Bronchial epithelial cell (primary cell): ENCODE measurements at places on chromosomes 4 and X. TPM values are rescaled to one million over a fixed set of nuclear protein-coding genes. Genes with fewer than 3 reads are reported as not detected.

The CFP gene
- total RNA-seq = under 0.01 and 0.26 TPM in 2 replicates

- DNase-seq = peak; percentile 2
Observed at GRCh38 chrX:30196322-30196721, 19.0 kb upstream of the MAGEB2 start.

GRCh38 chrX:79336869-79337815, 30.0 kb downstream of the ITM2A start:
- no peak for DNase-seq

GRCh38 chr4:85081196-85081595, 114.7 kb upstream of the WDFY3 start:
- no peak for DNase-seq

- DNase-seq = no peak
Observed at GRCh38 chr4:184382189-184382846, 92.0 kb downstream of the IRF2 start.

DNA sequence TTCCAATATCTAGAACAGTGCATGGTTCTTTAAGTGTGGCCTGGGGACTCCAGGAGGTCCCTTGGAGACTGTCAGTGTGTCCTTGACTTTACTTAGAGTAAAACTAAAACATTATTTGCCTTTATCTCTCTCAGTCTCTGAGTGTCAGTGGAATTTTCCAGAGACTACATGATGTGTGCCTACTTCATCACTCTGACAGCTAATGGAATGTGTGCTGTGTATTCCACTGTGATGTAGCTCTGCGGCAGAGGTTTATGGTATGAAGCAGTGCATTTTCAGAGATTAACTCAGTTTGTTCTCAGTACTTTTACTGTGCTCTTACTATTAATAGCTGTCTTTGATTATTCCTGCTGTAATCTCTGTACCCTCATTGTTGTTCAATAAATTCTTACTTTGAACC, 85.6 kb downstream of the MANBA start:
- DNase-seq = no peak

DNA sequence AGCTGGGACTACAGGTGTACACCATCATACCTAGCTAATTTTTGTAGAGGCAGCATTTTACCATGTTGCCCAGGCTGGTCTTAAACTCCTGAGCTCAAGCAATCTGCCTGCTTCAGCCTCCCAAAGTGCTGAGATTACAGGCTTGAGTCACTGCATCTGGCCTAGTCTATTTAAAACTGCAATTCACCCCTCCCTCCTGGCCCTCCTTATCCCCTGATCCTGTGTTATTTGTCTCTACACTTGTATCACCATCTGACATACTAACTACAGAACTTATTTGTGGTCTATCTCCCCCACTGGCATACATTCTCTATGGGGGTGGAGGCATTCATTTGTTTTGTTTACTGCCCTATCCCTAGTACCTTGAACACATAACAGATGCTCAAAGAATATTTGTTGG, 23.7 kb downstream of the CC2D2A start:
- DNase-seq = no peak
